ENCODE measurements at places on chromosomes 11 and 22.

- peak; percentile 32 for DNase-seq
Measured at GRCh38 chr22:21712751-21713427, 22.7 kb downstream of the YPEL1 start.

- no peak for DNase-seq
Measured at GRCh38 chr11:5349550-5349949, 1.8 kb upstream of the OR51B6 start.

GRCh38 chr11:61874853-61875252, 16.5 kb downstream of the FADS3 start:
- DNase-seq = no peak

DNA sequence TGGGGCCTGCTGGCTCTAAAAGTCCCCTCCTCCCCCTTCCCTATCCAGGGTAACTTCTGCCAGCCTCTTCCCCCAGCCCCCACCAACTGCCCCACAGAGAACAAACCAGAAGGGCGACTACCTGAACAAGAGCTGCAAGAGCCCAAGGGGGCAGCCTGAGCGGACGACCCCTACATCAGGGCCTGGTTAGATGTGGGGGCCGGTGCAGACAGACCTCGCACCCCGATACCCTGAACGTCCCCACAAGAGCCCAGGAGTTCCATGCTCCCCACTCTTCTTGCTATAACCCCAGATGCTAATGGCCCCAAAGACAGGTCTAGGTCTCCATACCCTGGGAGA, 20.7 kb downstream of the SUN2 start:
- no peak for DNase-seq

All from AG09309 (cell line).